Hypothalamus (tissue), 51 donors: ENCODE measurements at places on chromosomes 6 and 20.

- no peak for DNase-seq
These were observed 36.2 kb upstream of the HCRTR2 start for GRCh38 chr6:55137929-55138693.

GRCh38 chr6:132322398-132322797 lies 78.9 kb downstream of the MOXD1 start:
- DNase-seq: no peak

- no peak for DNase-seq
These were observed 851.7 kb upstream of the MAP3K7 start for GRCh38 chr6:91438570-91438969.

DNA sequence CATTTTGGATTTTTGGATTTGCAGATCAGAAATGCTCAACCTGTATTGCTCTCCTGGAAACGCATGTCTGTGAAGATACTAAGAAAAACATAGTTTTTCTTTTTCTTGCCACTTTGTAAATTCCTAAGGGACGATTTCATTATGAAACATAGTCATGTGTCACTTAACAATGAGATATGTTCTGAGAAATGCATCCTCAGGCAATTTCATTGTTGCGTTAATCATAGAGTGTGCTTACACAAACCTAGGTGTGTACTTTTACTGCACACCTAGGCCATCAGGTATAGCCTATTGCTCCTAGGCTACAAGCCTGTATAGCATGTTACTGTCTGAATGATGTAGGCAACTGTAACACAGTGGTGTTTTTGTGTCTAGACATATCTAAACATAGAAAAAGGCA lies 13.4 kb upstream of the THEMIS start:
- DNase-seq: no peak

GRCh38 chr6:85008296-85009009 lies 244.1 kb upstream of the TBX18 start:
- no peak for DNase-seq

GRCh38 chr6:71603021-71603420 lies 283.3 kb upstream of the RIMS1 start:
- DNase-seq: no peak
